ENCODE measurements at places on chromosomes 6 and 20.

GRCh38 chr20:58431134-58431533, 42.1 kb downstream of the VAPB start:
- no peak for DNase-seq

DNA sequence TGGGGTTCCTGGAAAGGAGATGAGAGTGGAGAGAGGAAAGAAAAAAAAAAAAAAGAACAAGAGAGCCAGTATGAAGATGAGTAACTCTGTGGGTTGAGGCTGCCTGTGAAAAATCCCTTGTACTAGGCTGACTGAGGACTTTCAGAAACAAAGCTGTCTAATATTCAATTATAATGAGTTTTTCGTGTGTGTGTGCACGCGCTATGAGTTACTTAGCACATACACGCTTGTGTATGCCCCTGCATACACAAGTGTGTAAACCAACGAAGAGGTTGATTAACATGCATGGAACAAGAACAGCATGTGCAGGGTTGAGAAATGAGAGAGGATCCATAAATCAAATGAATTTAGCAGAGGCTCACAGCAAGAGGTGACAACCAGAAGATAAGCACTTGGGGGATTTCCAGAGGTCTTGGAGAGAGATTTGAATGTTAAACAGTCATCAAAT, 4.8 kb upstream of the RBPJL start:
- DNase-seq, result no peak

DNA sequence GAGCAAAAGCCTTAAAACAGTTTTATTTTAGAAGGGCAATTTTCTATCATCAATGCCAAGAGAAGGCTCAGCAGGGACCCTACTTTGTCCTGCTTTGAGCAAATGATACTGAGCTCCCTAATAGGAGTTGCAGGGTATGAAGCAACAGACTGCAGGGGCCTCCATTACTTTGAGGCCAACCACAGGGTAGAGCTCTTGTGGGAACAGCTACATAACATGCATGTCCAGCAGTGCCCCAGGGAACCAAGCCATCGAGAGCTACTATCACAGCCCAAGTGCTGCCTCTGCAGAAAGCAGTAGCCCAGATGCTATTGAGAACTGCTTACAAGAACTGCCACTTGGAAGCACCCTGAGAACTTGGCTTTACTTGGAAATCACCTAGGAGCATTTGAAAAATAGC, 222.1 kb downstream of the LAMA2 start:
- DNase-seq, result no peak

DNA sequence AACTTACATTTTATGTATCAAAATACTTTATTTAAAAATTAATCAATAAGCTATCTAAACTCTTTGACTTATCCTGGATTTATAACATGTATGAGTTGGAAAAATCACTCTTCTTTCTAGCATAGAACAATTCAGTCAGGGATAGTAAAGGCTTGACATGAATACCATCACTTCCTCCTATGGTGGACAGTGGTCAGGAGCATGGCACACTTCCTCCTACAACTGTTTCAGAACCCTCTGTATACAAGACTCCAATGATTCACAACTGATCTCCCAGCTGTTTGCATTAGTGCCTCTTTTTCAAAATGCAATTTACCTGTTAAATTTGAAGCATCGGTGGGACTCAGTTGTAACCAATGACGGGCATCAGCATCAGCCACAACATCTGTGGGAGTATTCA, 129.7 kb downstream of the RALGAPA2 start:
- no peak for DNase-seq

DNA sequence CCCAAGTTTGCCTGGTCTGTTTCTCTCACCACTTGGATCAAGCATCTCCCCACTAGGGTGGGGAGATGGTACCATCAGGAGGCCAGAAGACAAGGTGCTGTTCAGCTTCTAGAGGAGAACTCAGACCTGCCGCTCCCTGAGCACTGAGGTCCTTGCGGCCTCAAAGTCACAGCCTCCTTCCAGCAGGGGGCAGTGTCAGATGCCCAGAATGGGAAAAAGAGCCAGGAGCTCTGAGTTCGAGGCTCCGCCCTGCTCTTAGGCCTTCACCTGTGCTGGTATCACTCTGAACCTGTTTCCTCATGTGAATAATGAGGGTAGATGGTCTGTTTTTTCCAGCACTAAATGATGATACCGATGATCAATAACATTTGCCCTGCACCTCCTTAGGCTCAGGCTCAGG, 68.7 kb downstream of the TOX2 start:
- no peak for DNase-seq

- DNase-seq, result no peak
Measured at GRCh38 chr6:8749465-8749864, 314.1 kb upstream of the SLC35B3 start.

DNA sequence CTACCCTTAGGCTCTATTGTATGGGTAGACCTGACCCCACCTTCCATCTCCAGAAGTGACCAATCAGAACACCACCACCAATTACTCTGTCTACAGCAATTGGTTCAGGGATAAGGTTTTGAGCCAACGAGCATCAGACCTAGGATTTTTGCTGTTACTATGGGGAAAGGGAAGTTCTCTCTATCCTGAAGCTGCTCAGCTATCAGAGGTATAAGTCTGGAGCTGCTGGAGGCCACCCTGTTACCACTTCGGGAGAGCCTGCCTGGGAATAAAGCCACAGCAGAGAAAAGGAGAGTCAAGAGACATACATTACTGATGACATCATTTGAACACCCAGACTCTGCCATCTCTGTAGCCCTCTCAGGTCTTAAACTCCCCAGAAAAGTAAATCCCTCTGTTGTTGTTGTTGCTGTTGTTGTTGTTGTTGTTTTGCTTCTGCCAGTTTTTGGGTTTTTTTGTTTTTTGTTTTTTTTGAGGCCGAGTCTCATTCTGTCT, 94.5 kb downstream of the PREX1 start:
- DNase-seq, result peak; percentile 39

- DNase-seq, result no peak
Measured at GRCh38 chr6:51093871-51094270, 275.2 kb downstream of the TFAP2B start.

DNA sequence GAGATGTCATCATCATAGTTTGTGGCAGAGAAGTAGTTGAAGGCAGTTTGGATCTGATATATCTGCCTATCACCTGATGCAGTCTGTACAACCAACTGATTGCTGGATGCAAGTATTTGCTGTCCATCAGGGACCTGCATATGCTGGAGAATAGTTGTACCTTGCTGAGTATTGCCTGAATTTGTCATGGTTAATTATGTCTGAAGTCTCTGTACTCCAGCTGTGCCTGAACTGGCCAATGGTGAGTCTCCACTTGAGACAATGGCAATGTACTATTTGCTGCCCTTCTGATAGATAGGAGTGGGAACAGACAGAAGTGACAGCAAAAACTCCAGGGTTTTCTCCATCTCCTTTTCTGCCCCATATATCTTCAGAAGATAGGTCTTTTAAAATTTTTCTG, 531.5 kb downstream of the EPHA7 start:
- DNase-seq, result no peak

- no peak for DNase-seq
Measured at GRCh38 chr6:144619966-144620365, 334.8 kb downstream of the UTRN start.

- no peak for DNase-seq
Measured at GRCh38 chr6:12164508-12164770, 125.7 kb upstream of the EDN1 start.

- no peak for DNase-seq
Measured at GRCh38 chr20:42484335-42484734, 705.4 kb downstream of the PTPRT start.

DNA sequence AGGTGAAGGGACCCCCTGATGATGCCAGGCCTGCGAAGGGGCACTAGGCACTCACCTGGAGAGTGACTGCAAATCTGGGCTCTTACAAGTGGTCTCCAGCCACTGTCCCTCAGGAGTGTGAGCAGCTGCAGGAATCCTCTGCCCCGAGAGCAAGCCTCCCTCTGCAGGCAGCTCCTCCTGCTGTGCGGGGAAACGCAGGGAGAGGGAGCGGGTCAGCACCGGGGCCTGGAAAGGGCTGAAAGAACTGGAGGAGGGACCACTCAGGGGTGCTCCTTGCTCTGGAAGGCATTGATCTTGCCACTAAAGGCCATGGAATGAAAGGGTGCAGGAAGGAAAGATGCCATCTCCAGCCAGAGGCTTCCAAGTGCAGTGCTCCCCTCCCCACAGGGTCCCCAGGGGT, 168.0 kb downstream of the CDH4 start:
- DNase-seq, result no peak

GRCh38 chr6:37242429-37243052, 15.0 kb upstream of the TBC1D22B start:
- DNase-seq, result no peak

DNA sequence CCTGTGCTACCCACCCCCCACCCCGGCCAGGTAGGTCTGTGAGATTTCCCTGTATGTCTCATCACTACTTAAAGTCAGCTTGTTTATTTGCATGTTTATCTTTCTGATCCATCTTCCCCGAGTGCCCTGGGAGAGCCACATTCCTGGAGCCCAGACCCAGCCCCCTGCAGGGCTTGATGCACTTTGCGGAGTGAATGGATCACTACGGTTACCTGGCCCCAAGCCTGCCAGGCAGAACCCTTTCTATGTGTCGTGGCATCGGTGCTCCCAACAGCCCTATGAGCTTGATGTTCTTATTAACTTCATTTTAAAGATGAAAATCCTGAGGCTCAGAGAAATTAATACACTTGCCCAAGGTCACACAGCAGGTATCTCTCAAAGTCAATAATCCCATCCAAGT, 13.6 kb upstream of the SLCO4A1 start:
- no peak for DNase-seq

DNA sequence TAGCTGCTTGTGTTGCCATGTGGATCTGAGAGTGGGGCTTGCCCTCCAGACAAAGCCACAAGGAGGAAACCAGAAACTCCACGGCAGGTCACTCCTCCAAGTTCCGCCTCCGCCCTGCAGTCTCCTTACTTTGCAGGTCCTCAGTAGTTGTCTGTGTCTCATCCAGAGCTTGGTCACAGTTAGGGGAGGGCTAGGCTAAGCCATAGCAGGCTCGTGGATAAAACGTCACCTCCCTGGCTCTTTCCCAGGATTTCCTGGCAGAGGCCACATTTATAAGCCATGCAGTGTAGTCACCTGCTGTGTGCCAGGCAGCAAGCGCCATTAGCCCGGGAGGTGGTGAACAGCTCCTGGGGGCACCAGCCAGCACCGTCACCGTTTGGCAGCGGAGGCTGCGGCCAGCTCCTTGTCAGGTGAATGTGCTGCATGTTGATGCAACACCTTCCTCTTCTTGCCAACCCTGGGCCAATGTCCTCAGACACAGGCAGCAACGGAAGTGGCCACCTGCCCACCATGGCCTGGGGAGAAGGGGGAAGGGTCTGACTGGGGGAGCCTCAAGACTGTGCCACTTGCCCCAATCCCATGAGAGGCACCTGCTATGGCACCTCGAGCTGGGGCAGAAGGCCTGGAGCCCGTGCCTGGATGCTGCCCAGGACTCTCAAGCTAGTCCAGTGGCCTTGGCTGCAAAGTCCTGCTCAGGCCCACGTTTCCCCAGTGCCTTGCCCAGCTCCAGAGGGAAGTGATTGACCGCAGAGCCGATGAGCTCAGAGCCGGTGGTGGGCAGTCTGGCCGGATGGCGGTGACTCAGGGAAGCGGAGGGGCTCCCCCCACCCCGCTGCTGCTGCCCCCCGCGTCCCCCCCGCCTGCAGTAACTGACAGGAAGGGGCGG, 39.0 kb upstream of the SLCO4A1 start:
- DNase-seq, result no peak

All from Jurkat, Clone E6-1 (cell line).